ENCODE measurements at places on chromosomes 16 and 17. TPM values are rescaled to one million over a fixed set of nuclear protein-coding genes. Genes with fewer than 3 reads are reported as not detected.

GRCh38 chr17:48391444-48391843 lies 38.6 kb downstream of the SKAP1 start:
- no peak overlapping the region for H3K4me3 ChIP-seq
- H3K27ac ChIP-seq = no peak overlapping the region
- DNase-seq = no peak
- no peaks in the 10 kb centered on the region for H3K27me3 ChIP-seq
- H3K4me1 ChIP-seq = peaks cover 53% of the 10 kb centered on the region

SRSF2 gene
- total RNA-seq = 263 TPM

GRCh38 chr16:66950437-66950836 lies 10.6 kb upstream of the CES3 start:
- no peaks in the 10 kb centered on the region for H3K36me3 ChIP-seq
- DNase-seq = no peak
- no peak overlapping the region for H3K27ac ChIP-seq
- H3K4me1 ChIP-seq = peaks cover 18% of the 10 kb centered on the region
- H3K4me3 ChIP-seq = no peak overlapping the region

PHKB gene
- 25.3 TPM for total RNA-seq

USP36 gene
- 65.3 TPM for total RNA-seq

SLC4A1 gene
- total RNA-seq = not detected

DNA sequence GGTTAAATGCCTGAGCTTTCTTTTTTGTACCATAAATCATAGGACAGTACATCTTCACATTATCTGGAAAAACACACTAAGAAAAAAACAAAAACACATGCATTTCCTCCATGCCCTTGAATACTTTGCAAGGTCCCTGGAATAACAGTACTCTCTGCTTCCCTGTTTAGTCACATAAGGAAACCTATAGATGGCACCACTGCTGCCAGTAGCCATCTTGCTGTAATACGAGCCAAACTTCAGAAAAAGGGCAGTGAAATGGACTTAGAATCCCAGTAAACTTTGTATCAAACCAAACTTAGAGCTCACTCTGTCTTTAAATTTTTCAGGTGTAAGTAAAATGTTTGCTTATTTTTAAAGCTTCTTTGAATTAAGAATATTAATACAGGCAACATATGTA lies 435.5 kb downstream of the KCNJ2 start:
- no peaks in the 10 kb centered on the region for H3K4me1 ChIP-seq
- no peaks in the 10 kb centered on the region for H3K36me3 ChIP-seq
- no peaks in the 10 kb centered on the region for H3K27me3 ChIP-seq

Data from activated naive CD4-positive, alpha-beta T cell treated with anti-CD3 and anti-CD28 coated beads for 36 hours (primary cell).